ENCODE measurements at places on chromosomes 4 and X.

DNA sequence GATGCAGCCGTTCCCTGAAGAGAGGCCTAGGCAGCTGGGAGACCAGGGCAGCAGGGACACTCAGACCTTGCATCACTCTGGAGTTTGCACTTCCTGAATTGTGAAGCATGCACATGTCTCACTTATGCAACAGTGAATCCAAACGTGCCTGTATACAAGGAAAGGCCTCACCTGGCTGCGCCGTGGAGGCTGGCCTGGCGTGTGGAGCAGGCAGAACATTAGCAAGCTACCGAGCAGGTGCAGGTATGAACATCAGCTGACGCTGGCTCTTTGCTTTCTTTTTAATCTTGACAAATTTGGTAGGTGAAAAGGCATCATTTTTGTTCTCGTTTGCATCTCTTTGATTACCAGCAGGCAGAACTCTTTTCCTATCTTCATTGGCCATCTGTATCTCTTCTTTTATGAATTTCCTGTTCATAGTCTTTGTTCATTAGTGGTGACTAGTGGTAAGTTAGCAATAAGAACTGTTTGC lies 37.1 kb upstream of the IRAK1 start:
- DNase-seq, result no peak

DNA sequence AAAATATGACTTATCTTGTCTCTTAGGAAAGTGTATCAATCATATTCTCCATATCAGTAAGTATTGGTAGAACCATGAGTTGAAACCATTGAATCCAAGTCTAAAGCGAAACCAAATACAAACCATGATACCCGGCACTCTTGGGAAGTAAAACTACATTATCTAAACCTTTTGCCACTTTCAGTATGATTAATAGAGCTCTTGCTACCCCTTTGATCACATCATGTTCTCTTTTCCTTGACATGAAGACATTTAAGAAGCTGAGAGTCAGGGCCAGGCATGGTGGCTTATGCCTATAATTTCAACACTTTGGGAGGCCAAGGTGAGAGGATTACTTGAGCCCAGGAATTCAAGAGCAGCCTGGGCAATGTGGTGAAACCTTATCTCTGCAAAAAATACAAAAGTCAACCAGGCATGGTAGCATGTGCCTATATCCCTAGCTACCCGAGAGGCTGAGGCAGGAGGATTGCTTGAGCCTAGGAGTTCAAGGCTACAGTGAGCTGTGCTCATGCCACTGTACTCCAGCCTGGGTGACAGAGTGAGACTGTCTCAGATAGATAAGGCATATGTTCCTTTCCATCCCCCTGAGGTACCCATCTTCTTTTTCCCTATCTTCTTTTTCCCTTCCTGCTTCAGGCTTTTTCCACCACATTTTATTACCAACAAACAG lies 45.4 kb downstream of the CEP135 start:
- no peak for DNase-seq

GRCh38 chr4:137375111-137375850 lies 157.0 kb downstream of the PCDH18 start:
- DNase-seq, result no peak

- DNase-seq, result no peak
These were observed 89.0 kb upstream of the NMU start for GRCh38 chr4:55725057-55725456.

- no peak for DNase-seq
These were observed 319.1 kb upstream of the RPS6KA3 start for GRCh38 chrX:20585782-20586181.
